Stimulated activated CD4-positive, alpha-beta T cell treated with anti-CD3 and anti-CD28 coated beads, Interleukin-2, amount 100 ng/mL, for 48 hours (primary cell): ENCODE measurements at places on chromosomes 1 and 21.

GRCh38 chr1:199743227-199743626, 284.3 kb upstream of the NR5A2 start:
- no peak for DNase-seq

DNA sequence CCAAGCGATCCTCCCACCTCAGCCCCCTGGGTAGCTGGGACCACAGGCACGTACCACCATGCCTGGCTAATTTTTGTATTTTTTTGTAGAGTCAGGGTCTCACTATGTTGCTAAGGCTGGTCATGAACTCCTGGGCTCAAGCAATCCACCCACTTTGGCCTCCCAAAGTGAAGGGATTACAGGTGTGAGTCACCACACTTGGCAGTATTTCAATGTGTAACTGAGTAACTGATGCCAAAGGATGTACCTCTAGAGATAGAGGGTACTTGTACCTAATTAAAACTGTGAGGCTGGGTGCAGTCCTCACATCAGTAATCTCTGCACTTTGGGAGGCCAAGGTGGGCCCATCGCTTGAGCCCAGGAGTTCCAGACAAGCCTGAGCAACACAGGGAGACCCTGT, 258.7 kb upstream of the DMRTA2 start:
- no peak for DNase-seq

DNA sequence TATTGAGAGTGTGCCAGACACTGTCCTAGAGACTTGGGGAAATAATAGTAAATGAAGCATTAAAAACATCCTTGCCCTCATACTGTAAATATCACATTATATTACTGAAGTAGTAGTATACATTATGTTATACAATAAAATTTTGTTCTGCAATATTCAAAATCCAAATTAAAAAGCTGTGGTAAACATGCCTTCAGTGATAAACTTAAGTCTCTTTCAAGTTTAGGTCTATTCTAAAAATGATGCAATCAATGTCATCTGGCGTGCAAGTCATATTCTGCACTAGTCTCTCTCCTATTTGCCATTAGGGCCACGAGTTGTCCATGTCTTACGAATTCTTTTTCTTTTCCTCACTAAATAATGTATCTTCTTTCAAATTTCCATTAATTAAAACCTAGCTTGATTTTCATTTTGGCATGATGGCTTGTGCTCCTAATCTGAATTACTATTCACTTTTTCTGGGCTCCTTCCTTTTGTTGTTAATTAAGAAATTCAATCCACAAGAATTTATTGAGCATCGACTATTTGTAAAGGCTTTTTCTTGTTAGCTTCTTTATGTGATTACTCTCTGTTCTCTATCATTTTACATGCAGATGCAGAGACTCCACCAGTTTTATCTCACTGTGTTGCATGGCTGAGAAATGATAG, 130.7 kb downstream of the COQ8A start:
- DNase-seq = no peak

DNA sequence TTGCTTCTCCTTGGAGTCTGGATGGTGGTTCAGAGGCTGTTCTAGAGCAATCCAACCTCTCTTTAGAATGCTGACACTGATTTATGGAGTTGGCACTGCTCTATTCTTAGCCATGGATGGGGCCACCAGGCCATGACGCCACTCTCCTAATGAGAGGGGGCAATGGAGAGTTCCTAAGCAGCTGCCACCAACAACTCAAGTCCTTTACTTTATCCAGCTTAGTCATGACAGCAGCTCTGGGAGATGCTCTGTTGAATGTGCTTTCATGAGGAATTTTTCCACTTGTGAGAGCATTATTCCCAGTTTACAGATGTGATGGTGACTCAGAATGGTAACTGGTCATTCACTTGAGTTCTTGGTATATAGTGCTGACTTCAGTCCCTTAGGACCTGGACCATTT, 366.3 kb downstream of the HHAT start:
- DNase-seq = no peak

DNA sequence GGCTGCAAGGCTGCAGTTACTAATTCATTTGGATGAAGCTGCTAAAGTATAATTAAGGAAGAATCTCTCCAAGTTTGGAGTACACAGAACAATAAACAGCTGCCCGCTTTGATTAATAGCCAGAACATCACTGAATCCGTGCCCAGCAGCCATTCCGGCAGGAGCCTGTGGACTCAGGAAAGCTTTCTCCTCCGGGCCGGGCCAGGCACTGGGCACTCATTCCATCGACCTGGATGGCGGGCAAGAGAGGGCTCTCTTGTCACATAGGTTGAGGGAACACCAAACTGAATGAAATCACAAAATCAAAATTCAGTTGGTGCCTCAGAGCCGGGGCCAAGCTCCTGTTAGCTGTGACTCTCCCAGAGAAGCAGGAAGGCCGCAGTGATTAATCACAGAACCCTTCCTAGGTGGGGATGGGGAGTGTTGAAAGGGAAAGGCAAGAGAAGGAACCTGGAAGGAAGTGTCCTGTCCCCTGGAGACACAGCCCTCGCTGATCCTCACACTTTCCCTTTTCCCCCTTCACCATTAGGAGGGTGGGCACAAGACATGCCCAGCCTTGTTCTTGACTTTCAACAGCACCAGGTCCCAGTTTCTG, 306.7 kb downstream of the NPHP4 start:
- no peak for DNase-seq

DNA sequence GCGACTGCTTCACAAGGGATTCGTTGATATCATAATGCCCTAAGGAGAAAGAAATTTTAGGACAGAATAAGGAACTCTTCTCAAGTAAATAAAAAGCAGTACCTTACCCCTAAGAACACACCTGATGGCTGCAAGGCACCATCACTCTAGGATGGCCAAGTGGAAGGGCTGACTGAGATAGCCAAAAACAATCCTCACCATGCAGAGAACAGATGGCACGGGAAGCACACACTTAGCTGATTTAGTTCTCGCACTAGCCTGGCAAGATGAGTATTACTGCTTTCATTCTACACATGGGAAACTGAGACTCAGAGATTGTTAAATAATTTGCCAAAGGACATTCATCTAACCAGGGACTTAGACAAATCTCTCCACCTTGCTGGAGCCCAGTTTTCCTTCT, 43.8 kb downstream of the STPG1 start:
- no peak for DNase-seq

- DNase-seq = no peak
Observed at GRCh38 chr21:37742532-37742931, 173.7 kb downstream of the KCNJ6 start.

DNA sequence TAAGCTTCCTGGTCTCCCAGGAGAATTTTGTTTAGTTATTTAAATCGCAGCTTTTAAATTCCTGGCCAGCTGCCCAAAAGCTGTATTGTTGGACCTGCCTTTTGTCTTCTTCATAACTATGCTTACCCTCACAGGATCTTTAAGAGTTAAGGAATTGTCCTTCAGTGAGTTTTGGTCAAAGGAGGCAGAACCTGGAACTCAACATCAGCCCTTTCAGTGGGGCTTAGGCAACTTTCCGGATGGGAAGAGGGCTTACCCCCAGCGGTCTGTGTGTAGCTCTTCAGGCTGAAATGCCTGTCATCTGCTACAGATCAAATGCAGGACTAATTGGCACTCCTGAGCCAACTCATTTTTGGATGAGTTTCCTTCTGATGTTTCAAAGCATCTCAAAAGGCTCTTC, 402.6 kb downstream of the SIPA1L2 start:
- DNase-seq = no peak

- DNase-seq = no peak
Observed at GRCh38 chr21:31772674-31773555, 41.0 kb upstream of the SCAF4 start.

GRCh38 chr1:204972426-204972825, 70.6 kb upstream of the CNTN2 start:
- DNase-seq = no peak

DNA sequence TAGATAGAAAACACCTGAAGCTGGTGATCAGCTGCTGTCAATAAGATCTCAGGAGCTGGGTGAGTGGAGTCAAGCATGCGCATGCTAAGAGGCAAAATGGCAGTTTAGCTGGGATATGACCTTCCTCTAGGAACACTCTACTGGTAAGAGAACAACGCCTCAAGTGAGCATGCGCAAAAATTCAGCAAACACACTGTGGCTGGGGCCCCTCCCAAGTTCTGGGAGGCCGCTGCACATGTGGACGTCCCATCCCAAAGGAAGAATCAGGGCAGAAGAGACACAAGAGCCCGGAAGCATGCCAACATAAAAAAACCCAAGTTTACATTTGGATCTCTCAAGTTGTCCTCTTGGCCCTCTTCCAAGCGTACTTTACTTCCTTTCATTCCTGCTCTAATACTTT, 126.3 kb upstream of the F3 start:
- DNase-seq = no peak

DNA sequence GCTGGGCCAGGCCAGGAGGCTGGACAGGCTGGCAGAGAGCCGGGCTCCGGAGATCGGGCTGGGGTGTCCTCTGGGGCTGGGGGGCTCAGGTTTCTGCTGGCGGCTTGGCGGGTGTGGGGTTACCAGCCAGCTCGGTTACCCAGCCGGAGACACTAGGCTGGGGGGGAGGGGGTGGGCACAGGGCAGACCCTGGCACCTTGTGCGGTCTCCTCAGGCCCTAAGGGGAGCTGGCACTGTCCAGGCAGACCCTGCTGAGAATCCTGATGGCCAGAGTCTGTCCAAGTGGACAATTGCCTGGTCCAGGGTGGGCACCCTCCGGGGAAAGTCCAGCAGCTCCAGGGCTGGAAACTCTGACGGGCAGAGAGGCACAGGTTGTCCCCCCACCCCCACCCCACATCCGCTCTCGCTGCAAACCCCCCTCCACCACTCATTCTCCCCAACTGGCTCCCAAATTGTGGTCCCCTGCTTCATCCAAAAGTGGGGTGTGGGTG, 6.7 kb downstream of the ZBTB7B start:
- DNase-seq = no peak

DNA sequence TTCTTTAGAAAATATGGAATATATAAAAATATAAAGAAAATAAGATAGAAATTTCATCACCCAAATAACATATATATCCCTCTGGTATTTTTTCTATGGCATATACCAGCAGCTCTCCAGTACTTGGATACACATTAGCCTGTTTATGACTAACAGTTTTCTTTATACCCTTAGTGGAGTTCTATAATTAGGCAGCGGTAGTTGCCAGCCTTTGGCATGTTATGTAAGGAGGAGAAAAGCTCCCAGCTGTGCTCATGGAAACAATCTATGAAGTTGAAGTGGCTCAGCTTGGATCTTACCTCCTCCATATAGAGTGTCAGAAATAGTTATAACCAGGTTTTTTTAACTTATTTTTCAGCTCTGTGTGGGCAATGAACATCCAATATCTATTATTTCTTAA, 1636.8 kb downstream of the AMY1C start:
- no peak for DNase-seq

DNA sequence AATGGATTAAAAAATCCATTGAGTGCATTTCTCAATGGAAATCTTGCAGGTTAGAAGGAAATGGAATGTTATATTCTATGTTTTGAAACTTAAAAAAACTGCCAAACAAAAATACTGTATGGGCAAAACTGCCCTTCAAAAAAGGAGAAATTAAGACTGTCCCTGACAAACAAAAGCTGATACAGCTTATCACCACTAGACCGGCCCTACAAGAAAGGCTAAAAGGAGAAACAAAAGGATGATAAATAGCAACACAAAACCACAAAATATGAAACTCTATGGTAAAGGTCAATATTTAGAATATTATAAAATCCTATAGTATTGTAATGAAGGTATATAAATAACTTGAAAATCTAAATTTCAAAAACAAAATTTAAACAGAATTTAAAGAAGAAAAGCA, 60.0 kb downstream of the SLC25A24 start:
- no peak for DNase-seq

DNA sequence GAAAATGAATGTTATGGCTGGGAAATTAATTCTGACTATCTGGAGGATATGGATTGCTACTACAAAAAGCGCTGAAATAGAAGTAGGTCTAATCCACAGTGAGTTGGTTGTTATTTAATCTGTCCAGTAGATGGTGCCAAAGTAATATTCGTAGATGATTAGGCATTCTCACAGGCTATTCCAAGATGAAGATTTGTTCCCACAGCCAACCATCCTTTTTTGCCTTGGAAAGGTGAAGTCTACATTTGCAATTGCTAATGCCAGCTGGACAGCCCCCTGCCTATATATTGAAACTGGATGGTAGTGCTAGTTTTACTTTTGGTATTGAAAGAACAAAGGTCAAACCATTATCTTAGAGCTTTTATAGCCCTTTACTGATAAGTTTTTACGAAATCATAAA, 43.8 kb downstream of the RBM11 start:
- no peak for DNase-seq

DNA sequence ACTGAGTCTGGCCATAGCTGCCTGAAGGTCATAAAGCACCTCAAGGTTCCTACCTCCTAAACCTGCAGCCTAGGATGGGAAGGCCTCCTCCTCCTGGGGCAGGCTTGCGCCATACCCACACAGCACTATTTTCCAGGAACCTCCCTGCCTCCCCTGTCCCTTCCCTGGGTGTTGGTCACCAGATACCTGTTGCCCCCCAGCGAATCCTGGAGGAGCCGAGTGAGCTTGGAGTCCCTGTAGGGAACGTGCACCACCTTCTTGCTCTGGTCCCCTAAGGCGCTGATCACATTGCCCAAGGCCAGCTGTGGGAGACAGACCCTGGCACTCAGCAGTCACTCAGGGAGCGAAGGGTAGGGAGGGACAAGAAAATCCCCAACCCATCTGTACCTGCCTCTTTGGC, 19.4 kb downstream of the KIF21B start:
- DNase-seq = no peak

DNA sequence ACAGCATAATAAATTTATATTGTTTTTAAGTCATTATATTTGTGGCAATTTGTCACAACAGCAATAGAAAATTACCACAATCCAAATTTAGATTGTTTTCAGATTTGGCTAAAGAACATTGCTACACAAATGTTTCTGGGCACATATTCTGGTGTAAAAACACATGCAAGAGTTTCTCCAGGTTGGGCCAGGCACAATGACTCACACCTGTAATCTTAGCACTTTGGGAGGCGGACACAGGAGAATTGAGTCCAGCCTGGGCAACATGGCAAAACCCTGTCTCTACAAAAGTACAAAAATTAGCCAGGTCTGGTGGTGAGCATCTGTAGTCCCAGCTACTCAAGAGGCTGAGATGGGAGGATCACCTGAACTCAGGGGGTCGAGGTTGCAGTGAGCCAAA, 8.4 kb downstream of the ERO1B start:
- no peak for DNase-seq

GRCh38 chr1:5509664-5510452, 482.4 kb downstream of the NPHP4 start:
- DNase-seq = peak; percentile 70

GRCh38 chr21:34878940-34879339, 170.2 kb downstream of the RUNX1 start:
- DNase-seq = no peak

DNA sequence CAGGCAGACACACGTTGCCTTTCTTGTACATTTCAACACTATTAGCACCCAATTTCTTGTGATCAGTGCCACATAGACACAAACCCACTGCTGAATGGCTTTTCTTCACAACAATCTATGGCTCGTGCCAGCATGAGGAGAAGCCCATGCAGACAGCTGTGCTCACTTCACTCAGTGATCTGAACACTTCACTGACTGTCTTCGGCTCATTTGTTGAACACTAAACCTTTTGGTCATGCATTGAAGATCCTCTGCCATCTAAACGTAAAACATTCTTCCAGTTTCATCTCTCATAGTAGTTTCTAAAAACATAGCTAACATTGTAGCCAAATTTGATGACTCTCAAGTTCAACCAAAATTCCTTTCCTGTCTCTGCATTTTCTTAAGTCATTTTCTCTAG, 331.0 kb upstream of the ZP4 start:
- DNase-seq = no peak
